ENCODE measurements at places on chromosomes 2 and 18. TPM values are rescaled to one million over a fixed set of nuclear protein-coding genes. Genes with fewer than 3 reads are reported as not detected.

ACADL gene
- total RNA-seq: 14.7 TPM

GRCh38 chr18:71707985-71708500 lies 836.1 kb downstream of the CBLN2 start:
- no peak for DNase-seq

CHPF gene
- total RNA-seq: 14.2 TPM

MORN2 gene
- 18.9 TPM for total RNA-seq

DNA sequence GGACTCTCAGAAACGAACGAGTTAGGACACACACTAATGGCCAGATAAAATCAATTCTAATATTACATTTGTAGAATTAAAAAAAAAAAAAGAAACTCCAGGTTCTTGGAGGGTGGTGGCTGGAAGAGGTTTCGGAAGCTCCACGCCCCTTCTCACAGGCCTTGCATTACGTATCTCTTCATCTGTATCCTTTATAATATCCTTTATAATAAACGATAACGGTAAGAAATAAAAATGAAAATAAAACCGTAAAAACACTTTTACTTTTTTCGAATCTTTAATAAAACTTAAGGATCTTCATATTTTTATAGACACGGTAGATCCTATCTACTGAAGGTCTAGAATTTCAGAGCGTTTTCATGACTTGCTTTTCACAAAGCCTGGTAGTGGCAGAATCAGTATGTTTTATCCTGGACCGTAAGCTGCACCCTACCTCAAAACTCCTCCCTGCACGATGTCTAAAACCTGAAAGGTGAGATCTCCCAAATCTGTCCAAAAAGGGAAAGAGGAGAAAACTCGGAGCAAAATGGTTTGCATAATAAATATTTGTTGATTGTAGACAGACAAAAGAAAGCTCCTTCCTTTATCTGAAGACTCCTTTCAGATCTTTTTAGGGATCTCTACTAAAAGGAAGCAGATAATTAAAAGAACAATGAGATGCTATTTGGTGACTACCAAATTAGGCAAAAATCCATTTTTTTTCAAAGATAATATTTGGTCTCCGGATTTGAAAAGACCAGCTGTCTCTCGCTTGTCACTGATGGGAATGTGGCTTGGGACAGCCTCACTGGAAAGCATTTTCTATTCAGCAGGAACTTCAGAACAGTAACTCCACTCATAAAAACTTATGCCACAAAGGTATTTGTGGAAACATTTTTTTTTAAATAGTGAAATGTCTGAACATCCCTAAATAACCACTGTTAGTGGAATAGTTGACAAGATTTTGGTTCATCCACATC lies 2.0 kb upstream of the CXCR4 start:
- DNase-seq: no peak

CNDP1 gene
- not detected for total RNA-seq

DNA sequence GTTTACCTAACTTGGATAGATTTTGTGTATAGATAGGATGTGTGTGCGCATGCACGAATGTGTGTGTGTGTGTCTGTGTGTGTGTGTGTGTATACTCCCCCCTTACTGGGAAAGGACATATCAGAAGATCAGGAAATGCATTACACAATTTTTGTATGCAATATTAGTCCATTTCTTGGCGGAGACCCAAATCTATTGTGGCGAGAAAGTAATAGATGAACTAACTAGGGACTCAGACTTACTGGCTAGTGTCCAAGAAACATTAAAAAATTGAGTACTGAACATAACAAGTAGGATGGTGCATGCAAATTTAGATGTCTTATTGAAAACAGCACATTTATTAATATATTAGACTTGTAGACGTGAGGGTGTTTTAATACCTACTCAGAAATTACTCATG lies 1036.5 kb upstream of the FANCL start:
- DNase-seq: no peak

GRCh38 chr2:98892871-98893270 lies 43.2 kb downstream of the CRACDL start:
- DNase-seq: no peak

DNA sequence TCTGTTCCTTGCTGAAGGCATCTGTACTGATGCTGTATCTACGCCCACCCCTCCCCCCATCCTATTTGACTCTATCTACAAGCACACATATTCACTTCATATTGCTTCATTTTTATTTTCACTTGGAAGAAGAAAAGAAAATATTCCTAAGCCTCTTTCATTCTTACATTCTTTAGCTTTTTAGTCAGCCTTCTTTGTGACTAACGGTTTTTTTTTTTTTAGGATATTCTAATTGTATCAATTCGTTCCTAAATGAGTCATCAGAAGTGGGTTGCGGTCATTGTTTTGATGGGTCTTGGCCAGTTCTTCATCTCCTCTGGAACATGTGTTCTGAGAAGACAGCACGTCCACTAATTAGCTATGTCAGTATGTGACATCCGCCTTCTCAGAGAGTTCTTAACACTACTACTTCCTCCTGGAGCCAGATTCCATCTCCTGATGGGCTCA lies 88.7 kb downstream of the MYO1B start:
- DNase-seq: no peak

DNA sequence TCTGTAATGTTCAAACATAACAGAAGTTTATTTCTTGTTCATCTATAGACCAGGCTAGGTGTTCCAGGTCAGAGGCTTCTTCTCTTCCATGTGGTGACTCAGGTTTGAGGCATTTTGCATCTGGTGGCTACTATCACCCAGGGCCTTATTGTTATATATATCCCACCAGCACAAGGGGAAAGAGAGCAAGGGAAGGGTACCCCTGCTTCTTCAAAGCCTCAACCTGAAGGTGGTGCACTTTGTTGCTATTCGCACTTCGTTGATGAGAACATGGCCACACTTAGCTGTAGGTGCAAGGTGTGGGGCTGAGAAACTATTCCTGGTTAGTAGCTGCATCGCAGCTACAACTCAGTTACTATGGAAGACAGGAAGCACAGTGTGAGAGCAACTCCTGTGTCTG lies 27.4 kb upstream of the SLC3A1 start:
- no peak for DNase-seq

- no peak for DNase-seq
Measured at GRCh38 chr18:47932603-47933002, 2.1 kb upstream of the SMAD2 start.

TMEM198 gene
- total RNA-seq: 1.8 TPM

UGT1A3 gene
- total RNA-seq: not detected

- DNase-seq: no peak
Measured at GRCh38 chr18:5975111-5976002, 80.0 kb upstream of the TMEM200C start.

GRCh38 chr2:120305296-120305695 lies 40.6 kb upstream of the INHBB start:
- DNase-seq: no peak

REG3G gene
- not detected for total RNA-seq

DNA sequence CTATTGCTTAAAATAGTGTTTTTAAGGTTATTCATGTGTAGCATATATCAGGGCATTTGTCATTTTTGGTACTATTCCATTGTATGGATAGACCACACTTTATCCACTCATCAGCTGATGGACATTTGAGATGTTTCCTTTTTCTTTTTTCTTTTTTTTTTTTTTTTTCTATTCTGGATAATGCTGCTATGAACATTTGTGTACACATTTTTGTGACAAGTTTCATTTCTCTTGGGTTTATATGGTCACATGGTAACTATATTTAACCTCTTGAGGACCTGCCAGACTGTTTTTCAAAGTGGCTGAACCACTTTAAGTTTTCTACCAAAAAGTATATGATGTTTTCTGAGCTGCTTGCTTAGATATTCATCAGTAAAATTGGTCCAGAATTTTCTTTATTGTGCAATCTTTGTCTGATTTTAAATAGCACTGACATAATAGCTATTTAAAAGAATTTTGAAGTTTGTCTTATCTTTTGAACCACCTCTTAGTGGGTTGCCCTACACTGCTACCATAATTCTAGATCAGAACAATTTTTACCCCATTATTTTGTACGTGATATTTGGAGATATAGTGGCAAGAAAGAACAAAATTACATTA lies 219.4 kb upstream of the SIX3 start:
- no peak for DNase-seq

GRCh38 chr2:157746234-157746950 lies 117.7 kb upstream of the ACVR1C start:
- no peak for DNase-seq

KCNS3 gene
- total RNA-seq: 7.1 TPM

GRCh38 chr2:180761224-180761623 lies 219.2 kb upstream of the UBE2E3 start:
- no peak for DNase-seq

WDR12 gene
- 39.3 TPM for total RNA-seq

- DNase-seq: no peak
Measured at GRCh38 chr2:213125646-213126347, 25.6 kb downstream of the IKZF2 start.

- no peak for DNase-seq
Measured at GRCh38 chr2:27502142-27502541, 5.5 kb downstream of the GCKR start.

VIL1 gene
- total RNA-seq: not detected

DNA sequence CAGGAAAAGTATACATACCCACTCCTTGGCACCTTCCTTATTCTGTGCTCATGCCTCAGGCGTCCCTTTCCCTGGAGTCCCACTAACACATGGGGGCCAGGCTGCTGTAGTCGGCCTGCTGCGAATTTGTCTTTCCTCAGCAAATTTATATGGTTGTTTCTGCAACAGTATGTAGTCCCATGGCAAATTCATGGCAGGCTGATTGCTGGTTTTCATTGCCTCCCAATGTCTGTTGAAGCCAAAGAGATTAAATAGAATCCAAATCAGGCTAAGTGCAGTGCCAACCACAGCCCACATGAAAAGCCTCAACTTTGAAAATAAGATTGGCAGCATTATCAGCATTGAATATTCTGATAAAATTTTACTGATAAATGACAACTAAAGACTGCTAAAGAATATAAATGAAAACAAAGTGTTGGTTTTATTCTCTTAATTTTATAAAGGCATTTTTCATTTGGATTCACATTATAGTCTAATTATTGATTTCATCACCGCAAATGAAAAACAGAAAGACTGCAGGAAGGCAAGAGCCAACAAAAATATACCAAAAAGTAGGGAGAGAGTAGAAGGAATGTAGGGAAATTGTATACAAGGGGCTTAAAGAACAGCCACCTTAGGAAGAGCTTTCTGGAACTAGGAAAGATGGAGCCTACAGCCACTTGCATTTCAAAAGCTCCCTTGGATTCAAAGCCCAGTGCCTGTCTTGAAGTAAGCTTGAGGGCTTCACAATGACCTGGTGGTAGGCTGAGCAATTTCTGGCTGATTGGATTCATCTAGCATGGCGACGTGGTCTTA lies 283.7 kb upstream of the MMADHC start:
- no peak for DNase-seq

SETBP1 gene
- 20.9 TPM for total RNA-seq
